Stimulated activated naive B cell treated with anti-CD40 and anti-IgM and Interleukin-4, amounts not matched to agents 10 μg/mL and 1 μg/mL and 100 μg/mL, for 72 hours (primary cell): ENCODE measurements at places on chromosomes 7 and 10.

DNA sequence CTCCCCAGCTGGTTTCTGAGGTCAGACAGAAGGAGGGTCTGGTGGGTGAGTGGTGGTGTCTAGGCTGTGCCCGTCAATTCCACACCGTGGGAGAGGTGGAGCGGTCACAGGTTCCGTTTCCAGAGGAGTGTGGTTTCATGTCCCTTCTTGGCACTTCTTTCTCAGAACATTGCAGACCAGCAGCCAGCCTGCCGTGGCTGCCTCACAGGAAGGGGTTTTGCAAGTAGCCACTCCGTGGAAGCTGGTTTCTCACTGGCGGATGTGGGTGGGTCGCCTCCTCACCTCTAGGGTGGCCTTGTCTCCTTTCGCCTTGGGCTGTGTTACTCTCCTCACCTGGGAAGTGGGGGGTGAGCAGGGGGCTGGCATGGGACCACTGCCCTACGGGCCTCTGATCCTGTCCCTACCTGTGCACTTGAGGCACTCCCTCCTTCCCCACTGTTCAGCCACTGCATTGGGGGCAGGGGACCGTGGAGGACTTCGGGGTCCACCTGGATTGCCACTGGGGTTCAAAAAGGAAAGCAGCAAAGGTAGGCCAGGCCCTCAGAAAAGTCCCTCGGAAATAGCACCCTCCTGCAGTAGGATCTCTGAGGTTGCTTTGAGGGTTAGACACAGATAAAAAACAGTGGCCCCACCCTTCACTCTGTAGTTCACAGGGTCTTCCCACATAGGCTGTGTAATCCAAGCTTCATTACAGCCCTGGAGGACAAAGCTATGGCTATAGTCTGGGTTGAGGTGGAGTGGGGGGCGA lies 33.9 kb downstream of the TSPAN14 start:
- peaks cover 31% of the 10 kb centered on the region for H3K36me3 ChIP-seq
- DNase-seq, result no peak
- H3K4me3 ChIP-seq, result no peak overlapping the region
- H3K4me1 ChIP-seq, result peaks cover 55% of the 10 kb centered on the region

DNA sequence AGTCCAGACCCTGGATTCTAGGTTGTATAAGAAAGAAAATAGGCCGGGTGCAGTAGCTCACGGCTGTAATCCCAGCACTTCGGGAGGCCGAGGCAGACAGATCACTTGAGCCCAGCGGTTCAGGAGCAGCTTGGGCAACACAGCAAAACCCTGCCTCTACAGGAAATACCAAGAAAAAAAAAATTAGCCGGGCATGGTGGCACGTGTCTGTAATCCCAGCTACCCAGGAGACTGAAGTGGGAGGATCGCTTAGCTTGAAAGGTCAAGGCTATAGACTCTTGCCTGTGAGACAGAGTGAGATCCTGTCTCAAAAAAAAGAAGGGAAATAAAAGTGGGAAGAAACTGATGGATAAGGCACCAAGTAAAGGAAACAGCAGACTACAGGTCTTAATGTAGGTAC lies 287.9 kb upstream of the KLF14 start:
- H3K4me3 ChIP-seq, result peak overlapping the region; percentile 64
- H3K27ac ChIP-seq, result peak overlapping the region; percentile 82
- DNase-seq, result no peak
- peaks cover 41% of the 10 kb centered on the region for H3K36me3 ChIP-seq

DNA sequence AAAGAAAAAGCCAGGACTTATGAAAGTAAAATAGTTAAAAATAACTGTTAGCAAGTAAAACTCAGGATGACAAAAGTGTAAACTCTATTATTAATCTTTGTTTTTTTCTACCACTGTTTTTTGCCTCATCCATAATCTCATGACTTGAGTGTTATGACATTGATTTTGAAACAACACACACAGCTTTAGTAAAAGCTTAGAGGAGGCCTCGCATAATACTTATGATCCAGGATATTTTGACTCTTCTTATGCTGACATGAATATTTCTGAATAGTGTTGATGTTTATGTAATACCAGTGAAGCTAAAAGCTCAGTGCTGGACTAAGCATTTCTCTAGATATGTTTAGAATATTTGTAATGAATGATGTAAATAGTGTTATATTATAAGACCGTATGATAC lies 10.5 kb downstream of the KAT6B start:
- H3K4me1 ChIP-seq, result peaks cover 55% of the 10 kb centered on the region
- no peak for DNase-seq
- no peaks in the 10 kb centered on the region for H3K27me3 ChIP-seq
- no peak overlapping the region for H3K4me3 ChIP-seq
- H3K36me3 ChIP-seq, result peaks cover 20% of the 10 kb centered on the region

GRCh38 chr10:111085690-111086353 lies 9.0 kb downstream of the ADRA2A start:
- no peaks in the 10 kb centered on the region for H3K4me1 ChIP-seq
- H3K27me3 ChIP-seq, result peaks cover 53% of the 10 kb centered on the region
- no peaks in the 10 kb centered on the region for H3K36me3 ChIP-seq
- DNase-seq, result no peak
- no peak overlapping the region for H3K4me3 ChIP-seq

DNA sequence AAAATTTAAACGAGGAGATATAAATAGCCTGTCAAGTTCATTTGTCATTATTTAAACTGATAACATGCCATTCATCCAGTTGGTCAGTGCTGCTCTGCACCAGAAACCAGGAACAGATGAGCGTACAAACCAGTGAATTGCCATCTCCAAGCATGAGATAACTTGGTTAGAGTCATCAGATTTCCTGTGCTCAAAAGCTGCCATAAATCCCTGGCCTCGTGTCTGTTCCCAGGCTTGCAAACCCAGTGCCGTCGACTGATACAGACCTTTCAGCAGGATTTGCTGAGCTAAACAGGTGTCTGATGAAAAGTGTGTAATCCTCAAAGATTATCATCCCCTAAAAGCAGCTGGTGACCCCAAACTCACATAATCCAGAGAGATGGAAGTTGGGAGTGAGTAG lies 96.0 kb upstream of the SAMD8 start:
- DNase-seq, result no peak
- no peaks in the 10 kb centered on the region for H3K27me3 ChIP-seq
- no peak overlapping the region for H3K27ac ChIP-seq
- H3K4me1 ChIP-seq, result peaks cover 55% of the 10 kb centered on the region

DNA sequence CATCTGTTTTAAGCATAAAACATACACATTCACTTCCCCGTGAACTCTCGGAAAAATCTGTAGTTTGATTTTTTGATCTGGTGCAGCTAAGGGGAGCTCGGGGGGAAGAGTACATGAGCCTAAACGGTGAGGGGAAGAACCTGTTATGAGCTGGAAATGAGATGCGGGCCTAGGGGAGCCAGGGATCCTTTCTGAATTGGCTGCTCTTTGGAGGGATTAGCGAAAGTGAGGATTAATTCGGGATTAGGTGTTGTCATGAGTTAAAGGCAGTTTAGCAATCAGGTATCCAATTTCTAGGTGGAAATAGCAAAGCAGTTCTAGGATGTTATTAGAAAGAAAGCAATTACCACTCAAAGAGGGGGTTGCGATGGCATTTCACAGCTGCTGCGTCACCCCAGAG lies 51.1 kb upstream of the ADARB2 start:
- H3K36me3 ChIP-seq, result no peaks in the 10 kb centered on the region
- no peaks in the 10 kb centered on the region for H3K4me1 ChIP-seq
- DNase-seq, result no peak
- H3K27me3 ChIP-seq, result peaks cover 22% of the 10 kb centered on the region

DNA sequence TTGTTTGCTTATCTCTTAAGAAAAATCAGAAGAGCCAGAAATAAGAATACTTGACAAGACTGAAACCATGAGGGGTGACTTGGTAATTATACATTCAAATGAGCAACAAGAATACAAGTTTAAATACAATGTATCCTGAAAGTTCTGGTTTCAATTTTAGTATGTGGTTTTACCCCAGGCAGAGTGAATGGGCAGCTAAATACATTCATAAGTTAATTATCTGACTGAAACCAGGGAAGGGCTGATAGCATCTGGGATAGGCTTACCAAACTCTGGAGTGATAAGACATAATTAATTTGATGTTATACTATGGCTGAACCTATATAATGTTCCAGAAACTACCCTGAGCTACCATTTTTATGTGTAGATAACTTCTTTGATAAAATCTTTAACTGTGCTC lies 252.2 kb upstream of the PLXNA4 start:
- DNase-seq, result no peak
- no peak overlapping the region for H3K4me3 ChIP-seq
- H3K27ac ChIP-seq, result no peak overlapping the region
- peaks cover 20% of the 10 kb centered on the region for H3K36me3 ChIP-seq
